Urinary bladder (tissue), 4 donors: ENCODE measurements at places on chromosomes 7 and 10. TPM values are rescaled to one million over a fixed set of nuclear protein-coding genes. Genes with fewer than 3 reads are reported as not detected.

GRCh38 chr10:60810437-60811182 lies 32.3 kb downstream of the CDK1 start:
- no peak for DNase-seq

DNA sequence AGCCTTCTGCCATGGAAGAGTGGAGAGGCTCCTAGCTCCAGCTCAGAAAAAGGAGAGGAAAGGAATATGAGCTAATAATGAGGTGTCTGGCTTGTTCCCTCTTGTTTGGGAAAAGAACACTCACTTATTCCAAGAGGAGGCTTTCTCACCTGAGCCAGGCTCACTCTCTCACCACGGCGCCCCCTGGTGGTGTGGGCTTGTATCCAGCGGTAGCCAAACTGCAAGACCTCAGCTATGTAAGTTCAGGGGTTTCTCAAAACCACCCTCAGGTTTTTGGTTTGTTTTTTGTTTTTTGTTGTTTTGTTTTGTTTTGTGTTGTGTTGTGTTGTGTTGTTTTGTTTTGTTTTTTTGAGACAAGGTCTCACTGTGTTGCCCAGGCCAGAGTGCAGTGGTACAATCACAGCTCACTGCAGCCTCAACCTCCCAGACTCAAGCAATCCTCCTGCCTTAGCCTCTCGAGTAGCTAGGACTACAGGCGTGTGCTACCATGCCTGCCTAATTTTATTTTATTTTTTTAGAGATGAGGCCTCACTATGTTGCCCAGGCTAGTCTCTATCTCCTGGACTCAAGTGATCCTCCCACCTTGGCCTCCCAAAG lies 124.0 kb downstream of the TMEM130 start:
- no peak for DNase-seq

DNA sequence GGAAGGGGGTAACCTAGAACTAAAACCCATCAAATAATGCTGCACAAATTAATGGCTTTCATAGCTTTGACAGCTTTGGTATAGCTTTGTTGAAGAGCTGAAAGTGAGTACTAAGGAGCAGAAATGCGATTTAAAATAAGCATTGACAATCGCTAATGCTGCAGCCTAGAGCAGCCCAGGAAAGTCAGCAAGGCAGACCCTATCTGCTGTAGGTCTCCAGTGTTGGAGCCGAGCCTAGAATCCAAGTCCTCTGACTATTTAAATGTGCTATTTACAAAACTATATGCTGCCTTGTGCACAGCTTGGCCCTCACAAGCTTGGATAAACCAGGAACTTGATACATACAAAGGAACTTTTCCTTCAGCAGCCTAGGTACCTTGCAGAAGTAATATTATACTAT lies 64.9 kb upstream of the ASAH2 start:
- no peak for DNase-seq

- DNase-seq, result no peak
These were observed 156.9 kb upstream of the PCBD1 start for GRCh38 chr10:71045204-71045809.

DNA sequence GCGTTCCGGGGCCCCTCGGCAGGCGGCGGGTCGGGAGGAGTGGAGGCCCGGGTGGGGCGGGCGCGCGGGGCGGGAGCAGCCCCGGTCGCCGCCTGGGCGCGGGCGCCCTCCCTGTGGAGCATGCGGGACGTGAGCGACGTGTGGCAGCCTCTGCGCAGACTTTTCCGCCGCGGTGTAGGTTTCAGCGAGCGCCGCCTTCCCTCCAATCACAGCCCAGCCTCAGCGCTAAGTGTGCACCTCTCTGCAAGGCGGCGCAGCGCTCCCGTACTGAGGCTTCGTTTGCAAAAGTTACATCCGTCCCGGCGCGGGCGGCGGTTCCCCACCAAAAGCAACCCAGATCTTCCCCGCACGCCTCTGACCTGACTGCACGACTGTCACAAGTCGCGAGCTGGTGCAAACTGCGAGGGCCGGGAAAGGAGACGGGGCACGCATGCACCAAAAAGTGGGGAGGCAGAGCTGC lies 1.2 kb upstream of the PFKFB3 start:
- DNase-seq, result no peak

GRCh38 chr7:36668080-36668479 lies 56.2 kb downstream of the AOAH start:
- no peak for DNase-seq

DNA sequence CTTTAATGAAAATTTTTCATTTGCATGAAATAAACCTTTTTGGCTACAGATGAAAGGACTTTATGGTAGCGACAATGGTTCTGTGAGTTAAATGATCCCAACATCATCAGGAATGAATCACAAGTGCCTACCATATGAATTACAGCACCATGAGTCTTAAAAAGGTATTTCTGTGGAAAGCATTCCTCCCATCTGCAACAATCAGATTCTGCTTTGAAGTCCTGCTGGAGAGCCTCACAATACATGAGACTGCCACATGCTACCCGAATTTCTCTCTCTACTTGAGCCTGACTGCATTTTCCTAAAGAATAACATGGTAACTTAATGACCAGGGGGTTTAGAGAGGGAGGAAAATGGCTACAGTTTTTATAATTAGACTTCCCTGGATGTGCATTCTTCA lies 190.3 kb downstream of the TWIST1 start:
- no peak for DNase-seq

GRCh38 chr10:132139526-132139925 lies 47.2 kb upstream of the DPYSL4 start:
- DNase-seq, result no peak

DNA sequence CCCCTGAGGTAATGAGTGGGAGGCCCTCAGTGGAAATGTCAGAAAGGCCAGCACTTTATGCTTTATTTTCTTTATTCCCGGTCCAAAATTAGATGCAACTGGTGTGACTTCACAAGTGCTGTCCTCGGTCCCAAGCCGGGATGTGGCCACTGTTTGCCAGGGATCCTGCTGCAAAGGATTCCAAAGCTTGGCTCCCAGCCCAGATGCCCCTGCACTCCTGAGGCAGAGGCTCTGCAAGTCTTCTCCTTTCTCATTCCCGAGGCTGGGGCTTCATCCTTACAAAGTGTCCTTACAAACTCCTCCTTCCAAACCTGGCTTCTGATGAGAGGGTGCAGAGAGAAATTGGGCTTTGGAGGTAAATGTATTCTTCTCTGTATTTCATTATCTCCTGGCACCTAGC lies 544.3 kb upstream of the DPP6 start:
- DNase-seq, result no peak

DNA sequence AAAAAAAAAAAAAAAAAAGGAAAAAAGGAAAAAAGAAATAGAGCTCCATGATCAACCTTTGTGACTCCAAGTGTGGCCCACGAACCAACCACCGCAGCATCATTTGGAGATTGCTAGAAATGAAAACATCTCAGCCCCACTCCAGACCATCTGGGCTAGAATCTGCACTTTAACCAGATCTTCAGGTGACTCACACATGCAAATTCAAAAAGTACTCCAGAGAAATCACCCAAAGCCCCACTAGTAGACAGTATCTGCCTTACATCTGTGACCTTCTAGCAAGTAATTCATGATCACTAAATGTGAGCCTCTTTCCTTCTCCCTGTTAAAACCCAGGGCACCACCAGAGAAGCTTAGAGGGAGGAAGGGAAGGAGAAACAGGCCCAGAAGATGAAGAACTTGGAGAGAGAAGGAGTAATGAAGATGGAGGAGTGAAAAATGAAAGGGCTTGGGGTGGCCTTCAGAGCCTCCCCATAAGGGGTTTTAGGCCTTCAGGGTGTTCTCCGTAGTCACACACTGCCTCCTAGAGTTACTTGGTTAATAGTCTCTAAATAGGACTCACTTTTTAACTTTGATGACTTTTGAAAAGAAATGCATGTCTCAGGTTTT lies 94.0 kb downstream of the SLC37A3 start:
- DNase-seq, result no peak

DNA sequence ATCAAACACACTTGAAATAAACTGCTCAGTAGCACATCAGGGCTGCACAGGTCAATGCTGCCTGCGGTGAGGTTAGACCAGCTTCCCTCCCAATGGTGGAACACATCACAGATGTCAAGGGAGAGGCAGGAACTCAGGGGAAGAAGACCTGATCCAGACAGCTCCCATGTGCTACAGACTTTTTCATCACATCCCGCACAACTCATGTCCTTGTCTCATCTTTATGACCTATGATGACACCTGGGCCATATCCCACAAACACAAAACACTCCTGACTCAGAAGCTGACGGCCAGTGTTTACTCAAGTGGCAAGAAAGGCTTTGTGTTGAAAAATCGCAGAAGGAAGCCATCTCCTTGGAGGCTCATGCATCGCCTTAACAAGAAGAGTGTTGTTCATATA lies 91.6 kb downstream of the HTR5A start:
- no peak for DNase-seq

DNA sequence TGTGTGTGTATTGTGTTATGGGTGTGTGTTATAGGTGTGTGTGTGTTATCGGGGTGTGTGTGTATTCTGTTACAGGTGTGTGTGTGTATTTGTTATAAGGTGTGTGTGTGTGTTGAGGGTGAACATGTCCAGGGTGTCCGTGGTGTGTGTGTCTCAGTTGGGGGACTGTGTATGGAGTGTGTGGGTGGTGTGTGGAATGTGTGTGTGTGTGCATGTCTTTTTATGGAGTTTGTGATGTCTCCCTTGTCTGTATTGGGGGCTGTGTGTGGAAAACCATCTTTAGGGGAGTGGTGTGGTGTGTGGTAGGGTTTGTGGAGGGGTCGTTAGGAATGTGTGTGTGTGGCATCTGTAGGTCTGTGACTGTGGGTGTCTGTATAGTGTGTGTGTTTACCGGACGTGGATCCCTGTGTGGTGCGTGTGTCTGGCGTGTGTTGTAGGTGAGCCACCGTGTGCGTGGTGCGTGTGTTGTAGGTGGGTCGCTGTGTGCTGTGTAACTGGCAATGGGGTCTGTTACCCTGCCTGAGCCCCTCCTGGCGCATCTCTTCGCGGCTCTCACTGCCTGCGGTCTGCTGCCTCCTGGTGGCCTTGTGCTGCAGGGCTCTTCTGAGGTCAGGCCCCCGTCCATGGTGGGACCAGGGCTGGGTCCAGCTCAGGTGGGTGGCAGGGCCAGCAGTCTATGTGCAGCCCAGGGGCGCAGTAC lies 61.7 kb downstream of the PALD1 start:
- no peak for DNase-seq

DNA sequence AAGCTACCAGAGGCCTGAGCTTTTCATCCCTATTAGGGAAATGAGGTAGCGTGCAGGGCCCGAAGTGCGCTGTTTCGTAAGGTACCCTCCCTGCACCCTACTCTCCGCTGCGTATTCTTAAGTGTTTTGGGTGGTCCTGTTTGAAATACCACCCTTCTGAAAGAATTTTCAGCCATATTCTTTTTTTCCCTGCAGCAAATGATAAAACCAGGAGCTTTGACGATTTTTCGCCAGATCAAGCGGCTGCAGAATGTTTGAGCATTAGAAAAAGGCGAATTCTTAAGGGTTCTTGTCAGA lies 1.2 kb downstream of the RSBN1L start:
- DNase-seq, result no peak

The HOXA11 gene
- 39.1 TPM for polyA plus RNA-seq

The KCNIP2 gene
- 1.5 TPM for polyA plus RNA-seq

The IKZF1 gene
- 3.5 TPM for polyA plus RNA-seq

The GHRHR gene
- polyA plus RNA-seq, result not detected

The MYL10 gene
- 0.38 TPM for polyA plus RNA-seq
